ENCODE measurements at places on chromosomes 3 and 15. TPM values are rescaled to one million over a fixed set of nuclear protein-coding genes. Genes with fewer than 3 reads are reported as not detected.

The DHFR2 gene
- total RNA-seq = 6.3 TPM

The KBTBD8 gene
- total RNA-seq = 11.1 TPM

The CTNNB1 gene
- total RNA-seq = 104 TPM

The IMPG2 gene
- total RNA-seq = 0.13 TPM

The KCNH8 gene
- total RNA-seq = not detected

The MOBP gene
- not detected for total RNA-seq

- no peak for DNase-seq
Measured at GRCh38 chr3:119794971-119795612, 13.2 kb downstream of the NR1I2 start.

DNA sequence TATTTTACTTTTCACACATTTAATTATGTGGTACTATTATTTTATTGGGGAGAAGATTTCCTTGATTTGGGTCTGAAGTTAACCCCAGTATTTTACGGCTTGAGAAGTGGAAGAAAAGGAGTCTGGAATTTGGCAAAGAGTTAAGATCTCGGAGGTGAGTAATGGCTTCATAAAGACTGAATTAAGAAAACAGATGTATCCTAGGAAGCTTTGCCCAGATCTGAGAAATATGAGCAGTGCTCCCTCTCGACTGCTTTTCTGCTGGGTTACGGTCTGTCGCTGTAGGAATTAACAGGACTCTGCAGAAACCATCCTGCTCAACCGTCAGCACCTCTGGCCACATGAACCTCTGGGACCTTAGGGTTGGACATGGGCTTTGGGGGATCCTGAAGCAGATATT, 163.6 kb upstream of the NDN start:
- DNase-seq = no peak

DNA sequence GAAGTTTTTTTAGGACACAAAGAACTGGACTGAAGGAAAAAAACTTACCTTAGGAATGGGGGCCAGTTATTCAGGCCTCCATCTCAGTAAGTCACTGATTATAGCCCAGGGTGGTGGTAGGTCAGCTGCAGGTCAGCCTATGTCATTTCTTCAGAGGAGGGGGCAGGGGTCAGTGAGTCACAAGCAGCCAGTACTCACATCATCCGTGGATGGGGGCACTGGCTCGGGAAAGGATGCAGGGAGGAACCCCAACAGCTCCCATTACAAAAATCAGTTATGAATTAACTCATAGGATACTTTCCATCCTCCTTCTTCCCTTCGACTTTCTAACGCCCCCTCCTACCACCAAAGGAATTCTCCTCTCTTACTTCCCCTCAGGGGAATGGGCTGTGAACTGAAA, 578.3 kb downstream of the PDCD6IP start:
- no peak for DNase-seq

GRCh38 chr15:53984221-53984620, 6.0 kb downstream of the UNC13C start:
- no peak for DNase-seq

DNA sequence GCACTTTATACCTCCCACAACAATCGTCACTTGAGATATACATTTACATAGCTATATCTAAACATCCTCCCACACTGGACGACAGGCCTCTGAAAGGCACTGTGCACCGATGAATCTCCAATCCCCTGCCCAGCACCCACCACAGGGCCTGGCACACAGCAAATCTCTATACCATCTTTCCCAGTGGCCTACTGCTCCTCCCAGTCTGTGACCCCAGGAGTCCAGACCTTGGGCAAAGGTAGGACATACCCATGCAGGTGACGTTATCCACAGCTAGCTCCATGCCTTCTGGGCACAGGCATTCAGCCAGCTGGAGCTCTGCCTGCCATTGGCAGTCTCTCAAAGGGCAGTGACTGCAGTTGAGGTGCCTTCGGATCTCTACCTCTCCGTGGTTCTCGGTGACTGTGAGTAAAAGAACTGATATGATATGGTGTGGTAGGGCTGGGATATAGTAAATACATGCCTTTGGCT, 5.8 kb downstream of the LTK start:
- DNase-seq = no peak

- no peak for DNase-seq
Measured at GRCh38 chr15:29233566-29233965, 36.1 kb downstream of the NSMCE3 start.

- DNase-seq = no peak
Measured at GRCh38 chr15:70605606-70606410, 157.6 kb downstream of the UACA start.

DNA sequence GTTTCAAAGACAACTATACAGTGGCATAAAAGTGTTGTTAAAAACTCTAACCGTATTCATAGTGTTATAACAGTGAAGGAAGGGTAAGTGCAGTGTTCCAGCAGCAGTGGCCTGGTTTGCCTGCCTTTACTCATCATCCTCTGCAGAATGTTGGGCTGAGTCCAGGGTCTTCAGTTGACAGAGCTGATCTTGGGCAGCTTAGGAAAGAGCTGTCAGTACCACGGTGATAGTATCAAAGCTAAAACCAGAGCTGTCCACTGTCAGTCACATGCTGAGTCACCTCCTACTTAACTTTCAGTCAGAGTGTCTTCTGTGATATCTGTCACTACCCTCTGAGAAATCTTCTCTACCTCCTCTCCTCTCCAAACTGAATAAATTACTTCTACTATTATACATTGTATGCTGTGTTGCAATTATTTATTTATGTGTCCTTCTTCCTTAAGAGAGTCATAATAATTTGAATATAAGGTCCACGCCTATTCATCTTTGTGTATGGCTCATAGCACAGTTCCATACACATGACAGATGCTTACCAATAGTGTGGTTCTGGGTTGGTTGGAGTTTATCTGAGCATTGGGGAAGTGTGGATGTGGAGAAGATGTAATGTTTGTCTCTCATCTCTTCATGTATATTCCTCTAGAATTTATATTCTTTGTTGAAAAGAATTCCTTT, 242.1 kb downstream of the ZIC1 start:
- no peak for DNase-seq

DNA sequence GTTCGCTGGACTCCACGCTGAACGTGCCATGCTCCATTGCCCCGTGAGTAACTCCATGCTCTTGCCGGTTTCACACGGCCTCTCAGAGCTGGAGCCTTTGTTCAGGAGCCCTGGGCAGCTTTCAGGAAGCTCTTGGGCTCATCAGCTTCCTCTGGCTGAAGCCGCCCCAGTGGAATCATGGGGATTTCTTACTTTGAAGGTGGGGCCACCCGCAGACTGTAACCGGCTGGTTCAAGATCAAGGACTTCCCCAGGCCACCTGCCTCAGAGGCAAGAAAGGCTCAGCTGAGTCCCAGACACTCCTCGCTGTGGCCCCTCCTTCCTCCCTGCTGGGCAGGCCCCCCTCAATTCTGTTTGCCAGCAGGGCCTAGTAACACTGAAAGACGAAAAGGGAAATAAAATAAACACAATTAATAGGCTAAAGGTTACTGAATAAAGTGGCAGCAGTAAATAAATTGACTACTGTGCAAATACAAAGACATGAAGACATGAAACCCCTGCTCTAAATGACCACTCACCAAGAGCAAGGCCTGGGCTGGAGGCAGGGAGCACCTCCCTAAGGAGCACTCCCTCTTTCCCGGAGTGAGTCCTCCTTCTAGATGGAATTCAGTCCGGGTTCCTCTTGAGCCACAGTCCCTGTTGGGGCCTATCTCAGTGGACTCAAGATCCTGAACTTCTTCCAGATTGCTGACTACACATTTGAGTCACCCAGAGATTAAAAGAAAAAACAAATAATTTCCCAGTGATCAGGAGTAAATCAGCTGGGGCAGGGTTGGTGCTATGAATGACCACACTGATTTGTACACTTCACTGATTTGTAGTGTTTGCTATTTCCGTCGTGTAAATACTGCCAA, 51.0 kb downstream of the ZDHHC19 start:
- peak; percentile 71 for DNase-seq
